Activated CD4-positive, alpha-beta T cell treated with anti-CD3 and anti-CD28 coated beads, Interleukin-2, amount 10 ng/mL, durations not matched to agents 7 days and 5 days (primary cell): ENCODE measurements at places on chromosomes 16 and 17. TPM values are rescaled to one million over a fixed set of nuclear protein-coding genes. Genes with fewer than 3 reads are reported as not detected.

GRCh38 chr16:89972244-89973234, 24.0 kb downstream of the DEF8 start:
- DNase-seq = peak; percentile 92

GRCh38 chr16:5639531-5639930, 541.9 kb upstream of the EEF2KMT start:
- no peak for DNase-seq

DNA sequence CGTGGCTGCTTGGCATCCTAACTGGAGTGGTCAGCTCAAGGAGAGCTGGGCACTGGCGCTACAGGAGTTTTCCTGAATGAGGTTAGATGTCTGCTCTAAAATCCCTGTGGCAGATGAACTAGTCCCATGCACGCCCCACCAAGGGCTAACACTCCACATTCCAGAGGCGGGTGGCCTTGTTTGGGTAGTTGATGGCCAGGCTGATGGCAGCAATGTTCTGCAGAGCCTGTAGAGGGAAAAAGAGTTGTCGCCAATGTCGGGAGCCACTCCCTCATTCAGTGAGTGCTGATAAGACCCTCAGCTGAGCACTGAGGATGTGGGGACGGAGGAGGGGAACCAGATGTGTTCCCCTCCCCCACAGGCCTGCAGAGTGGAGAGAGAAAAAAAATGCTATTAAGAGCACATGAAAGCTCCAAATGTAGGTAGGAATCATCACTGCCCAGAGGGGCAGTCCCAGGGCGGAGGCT, 42.5 kb upstream of the ATP2A3 start:
- no peak for DNase-seq

DNA sequence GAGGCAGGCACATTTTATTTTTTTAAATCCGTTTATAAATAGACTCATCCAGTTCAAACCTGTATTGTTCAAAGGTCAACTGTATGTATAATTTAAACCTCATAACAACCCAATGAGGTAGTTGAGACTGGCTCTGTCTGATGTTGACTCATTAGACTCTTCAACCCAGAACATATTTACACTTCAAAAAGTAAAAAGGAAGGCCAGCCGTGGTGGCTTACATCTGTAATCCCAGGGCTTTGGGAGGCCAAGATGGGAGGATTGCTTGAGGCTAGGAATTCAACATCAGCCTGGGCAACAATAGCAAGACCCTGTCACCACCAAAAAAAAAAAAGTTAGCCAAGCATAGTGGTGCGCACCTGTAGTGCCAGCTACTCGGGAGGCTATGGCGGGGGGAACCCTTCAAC, 32.5 kb upstream of the DHRS7B start:
- no peak for DNase-seq

- no peak for DNase-seq
Measured at GRCh38 chr17:81386141-81386645, 9.1 kb upstream of the BAHCC1 start.

- DNase-seq = no peak
Measured at GRCh38 chr17:80760511-80760911, 215.9 kb downstream of the RPTOR start.

The ADAMTS18 gene
- not detected for total RNA-seq
